ENCODE measurements at places on chromosomes 11 and 22.

DNA sequence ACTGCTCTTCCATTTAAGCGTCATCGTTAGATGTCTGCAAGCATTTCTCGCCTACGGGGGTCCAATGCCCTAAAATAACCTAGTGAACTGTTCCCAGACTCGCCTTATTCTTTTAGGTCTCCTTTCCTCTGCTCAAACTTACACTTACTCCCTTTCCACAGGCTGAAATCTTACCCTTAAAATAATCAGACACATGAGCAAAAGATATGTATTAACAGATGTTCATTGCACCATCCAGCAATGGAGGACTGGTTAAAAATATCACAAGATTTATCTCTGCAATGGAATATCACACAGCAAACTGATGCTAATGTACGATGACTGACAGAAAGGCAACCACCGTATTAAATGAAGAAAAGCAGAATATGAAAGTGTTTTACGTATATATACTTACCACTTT lies 1.6 kb upstream of the CSTF3 start:
- DNase-seq, result no peak

DNA sequence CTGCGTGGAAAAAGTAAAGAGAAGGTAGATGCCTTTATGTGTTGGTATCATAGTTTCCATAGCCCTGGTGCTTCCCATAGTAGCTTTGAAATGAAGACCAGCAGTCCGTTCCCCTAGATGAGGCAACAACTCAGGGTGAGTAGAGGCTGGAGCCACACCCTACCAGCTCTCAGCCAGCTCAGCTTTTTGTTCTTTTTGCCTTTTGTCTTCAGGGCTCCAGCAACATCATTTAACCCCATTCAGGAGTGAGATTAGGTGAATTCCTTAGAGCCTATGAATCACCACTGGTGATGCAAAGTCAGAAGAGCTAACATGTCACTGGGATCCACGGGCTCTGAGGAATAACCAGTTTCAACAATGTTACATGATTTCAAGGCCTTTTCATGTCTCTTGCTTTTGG lies 14.0 kb upstream of the SESN3 start:
- no peak for DNase-seq

DNA sequence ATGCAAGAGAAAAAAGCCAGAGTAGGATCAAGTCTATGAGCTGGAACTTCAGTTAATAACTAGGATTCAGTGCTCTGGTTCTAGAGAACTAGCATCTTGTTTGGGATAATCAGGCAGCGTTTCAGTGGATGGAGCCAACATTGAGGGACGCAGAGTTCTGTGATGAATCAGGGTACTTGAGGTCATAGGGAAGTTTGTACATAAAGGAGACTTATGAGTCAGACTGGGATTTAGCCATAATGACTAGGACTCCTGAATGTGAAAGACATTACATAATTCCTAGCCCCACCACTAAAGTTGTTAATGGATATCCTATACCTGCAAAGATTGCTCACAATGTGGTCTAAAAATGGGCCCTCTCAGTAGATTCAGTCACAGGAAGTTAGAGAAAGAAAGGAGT lies 6.8 kb downstream of the SLN start:
- no peak for DNase-seq

- no peak for DNase-seq
These were observed 199.0 kb downstream of the SOX6 start for GRCh38 chr11:16157327-16157726.

DNA sequence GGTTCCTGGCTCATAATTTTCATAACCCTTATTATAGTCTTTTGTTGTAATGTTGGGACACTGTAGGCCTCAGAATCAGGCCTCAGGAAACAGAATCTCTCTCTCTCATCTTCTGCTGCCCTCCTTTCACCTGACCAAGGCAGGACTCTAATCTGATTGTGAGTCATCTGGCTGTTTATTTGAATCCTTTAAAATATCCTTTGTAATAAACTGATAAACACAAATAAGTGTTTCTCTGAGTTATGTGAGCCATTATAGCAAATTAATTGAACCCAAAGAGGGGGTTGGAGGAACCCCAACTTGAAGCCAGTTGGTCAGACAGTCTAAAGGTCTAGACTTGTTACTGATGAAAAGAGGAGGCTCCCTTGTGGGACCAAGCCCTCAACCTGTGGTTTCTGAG lies 30.6 kb downstream of the ACER3 start:
- DNase-seq, result no peak

GRCh38 chr11:118212781-118213191 lies 12.0 kb downstream of the JAML start:
- DNase-seq, result no peak

GRCh38 chr11:115194802-115195110 lies 309.5 kb downstream of the CADM1 start:
- DNase-seq, result no peak

DNA sequence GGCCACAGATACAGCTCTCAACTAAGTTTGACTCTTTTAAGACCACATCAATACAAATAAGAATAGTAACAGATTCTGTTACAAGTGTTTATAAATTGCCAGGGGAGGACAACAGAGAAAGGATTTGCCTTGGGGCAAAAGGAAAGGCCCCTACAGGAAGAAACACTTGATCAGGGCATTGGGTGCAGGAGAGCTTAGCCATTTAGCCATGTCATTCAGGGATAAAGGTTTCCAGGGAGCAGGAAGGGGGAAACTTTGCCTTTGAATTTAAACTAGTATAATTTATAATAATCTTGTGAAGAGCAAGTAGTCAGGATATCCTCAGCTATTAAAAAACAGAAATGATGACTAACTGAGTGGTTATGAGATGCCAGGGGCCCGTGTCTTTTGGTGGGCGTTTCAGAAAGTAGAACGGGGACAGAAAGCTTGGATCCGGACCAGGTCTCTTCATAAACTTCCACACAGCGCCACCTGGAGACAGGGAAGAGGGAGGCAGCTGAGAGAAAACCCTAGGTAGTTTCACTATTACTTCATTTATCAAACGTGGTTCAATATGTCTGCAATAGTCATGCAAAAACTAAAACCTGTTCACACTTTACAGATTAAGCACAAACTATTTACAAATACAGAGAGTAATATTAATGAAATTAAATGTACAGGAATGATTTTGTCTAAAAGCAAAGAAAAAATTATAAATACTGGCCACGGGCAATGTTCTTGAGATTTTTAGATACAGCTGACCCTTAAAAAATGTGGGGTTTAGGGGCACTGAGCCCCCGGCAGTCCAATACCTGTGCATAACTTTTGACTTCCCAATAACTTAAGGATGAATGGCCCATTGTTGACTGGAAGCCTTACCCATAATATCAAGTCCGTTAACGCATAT lies 11.0 kb upstream of the SLC5A4 start:
- DNase-seq, result peak; percentile 21

DNA sequence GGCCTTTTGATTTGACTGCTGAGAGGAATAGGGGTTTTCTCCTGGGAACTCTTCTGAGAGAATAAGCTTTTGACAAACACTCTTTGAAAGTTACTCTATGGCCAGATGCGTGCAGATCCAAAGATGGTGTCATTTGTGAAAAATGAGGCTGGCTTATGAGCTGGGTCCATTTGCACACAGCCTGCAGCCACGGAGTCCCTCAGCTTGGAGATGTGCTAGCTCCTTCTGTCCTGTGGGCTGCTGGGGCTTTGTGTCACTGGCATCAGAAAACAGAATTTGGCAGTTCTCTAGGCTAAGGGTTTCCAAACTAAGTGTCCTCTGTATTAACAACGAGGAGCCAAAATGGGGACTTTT lies 702.4 kb downstream of the NTM start:
- no peak for DNase-seq

DNA sequence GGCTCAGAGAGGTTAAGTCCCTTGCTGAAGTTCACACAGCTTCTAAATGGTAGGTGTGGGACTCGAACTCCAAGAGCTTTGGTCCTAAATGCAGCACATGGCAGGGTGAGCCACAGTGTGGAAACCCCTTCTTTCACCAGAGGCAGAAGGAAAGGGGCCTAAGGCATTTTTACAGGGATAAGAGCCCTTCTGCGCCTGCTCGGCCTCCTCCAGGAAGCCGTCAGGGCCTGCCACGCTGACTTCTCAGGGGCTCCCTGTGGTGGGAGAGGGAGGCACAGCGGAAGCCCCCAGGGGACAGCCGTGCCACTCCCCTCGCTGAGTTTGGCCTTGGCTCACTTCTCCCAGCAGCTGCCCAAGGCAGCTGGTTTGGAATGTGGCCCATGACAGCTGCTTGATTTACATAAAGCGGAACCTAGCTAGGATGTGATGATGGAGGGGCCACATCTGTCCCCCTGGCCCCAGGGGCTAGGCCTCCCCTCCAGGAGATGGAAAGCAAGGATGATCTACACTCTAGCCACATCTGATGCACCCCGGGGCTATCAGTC lies 35.4 kb downstream of the CD82 start:
- DNase-seq, result no peak

- no peak for DNase-seq
These were observed 35.6 kb downstream of the PC start for GRCh38 chr11:66922551-66922950.

DNA sequence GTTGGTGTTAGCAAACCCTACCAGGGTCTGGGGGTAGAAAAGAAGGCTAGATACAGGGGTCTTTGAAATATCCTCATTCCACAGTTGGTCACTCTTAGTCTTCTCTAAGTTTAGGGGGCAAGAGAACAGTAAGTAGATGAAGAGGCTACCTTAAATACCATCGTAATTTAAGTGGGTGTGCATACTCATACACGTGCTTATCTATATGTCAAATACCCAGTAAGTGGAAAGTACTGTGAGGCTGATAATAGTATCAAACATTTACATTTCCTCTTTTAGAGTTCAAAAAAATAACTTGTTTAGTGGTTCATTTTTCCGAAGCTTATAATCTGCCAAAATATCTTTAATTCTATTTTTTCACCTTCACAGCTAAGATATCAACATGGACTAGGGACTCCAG lies 90.7 kb downstream of the WNT11 start:
- DNase-seq, result no peak

GRCh38 chr11:9274499-9275258 lies 9.5 kb upstream of the DENND5A start:
- no peak for DNase-seq

DNA sequence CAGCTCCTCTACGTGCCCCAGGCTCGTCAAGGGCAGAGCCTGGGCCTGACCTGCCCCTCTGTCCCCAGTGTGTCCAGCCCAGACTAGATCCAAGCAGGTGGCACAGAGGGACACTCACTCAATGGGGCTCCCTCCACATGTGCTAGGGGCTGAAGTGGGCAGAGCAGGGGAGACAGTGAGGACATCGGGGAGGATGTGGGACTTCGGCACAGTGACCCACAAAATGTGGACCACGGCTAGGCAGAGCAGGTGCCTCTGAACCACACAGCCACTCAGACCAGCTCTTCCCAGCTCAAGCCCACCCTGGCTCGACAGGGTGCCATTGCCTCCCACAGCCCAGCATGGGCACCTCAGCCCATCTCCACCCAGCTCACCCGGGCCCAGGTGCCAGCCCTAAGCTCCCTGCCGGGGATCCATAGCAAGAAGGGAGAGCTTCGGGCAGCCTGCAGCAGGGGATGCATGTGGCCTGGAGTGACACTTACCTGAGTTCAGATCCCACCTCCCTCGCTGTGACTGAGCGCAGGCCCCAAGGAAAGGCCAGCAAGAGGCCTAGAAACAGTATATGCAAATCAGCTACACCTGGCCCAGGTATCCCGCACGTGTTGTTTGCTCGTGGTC lies 46.9 kb upstream of the RTL6 start:
- DNase-seq, result no peak

GRCh38 chr11:122682464-122682863 lies 26.9 kb downstream of the UBASH3B start:
- DNase-seq, result no peak

Measured in LNCaP clone FGC (cell line).